ENCODE measurements at places on chromosomes 6 and 20.

- DNase-seq: no peak
These were observed 248.7 kb downstream of the RFPL4B start for GRCh38 chr6:112595841-112596240.

DNA sequence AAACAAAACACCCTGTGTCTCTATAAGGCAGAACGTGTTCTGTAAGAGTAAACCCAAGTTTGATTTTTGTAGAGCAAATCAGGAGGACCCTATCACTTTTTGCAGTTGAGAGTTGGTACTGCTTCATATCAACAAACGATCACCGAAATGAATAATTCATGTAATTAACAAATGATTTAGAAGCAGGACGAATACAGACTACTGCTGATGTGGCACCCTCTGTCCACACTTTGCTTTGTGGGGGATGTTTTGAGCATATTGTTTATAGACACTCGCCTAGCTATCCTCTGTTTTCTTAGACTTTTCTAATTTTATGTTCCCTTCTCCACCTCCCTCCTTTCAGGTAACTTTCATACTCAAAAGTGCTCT, 1.5 kb downstream of the CD2AP start:
- DNase-seq: no peak

GRCh38 chr6:2492686-2493523, 247.5 kb upstream of the GMDS start:
- no peak for DNase-seq

DNA sequence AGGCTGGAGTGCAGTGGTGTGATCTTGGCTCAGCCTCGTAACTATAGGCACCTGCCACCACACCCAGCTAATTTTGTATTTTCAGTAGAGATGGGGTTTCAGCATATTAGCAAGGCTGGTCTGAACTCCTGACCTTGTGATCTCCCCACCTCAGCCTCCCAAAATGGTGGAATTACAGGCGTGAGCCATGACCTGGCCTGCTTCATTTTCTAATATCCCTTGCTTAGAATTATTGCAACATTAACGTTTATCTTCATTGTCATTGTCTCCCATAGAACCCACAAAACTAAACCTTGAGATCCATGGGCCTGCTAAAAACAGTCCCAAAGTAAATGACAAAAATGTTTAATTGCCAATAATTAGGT, 6.1 kb downstream of the EEF1A1 start:
- DNase-seq: no peak

GRCh38 chr20:10474606-10475184, 39.6 kb downstream of the SLX4IP start:
- no peak for DNase-seq

- DNase-seq: no peak
These were observed 11.5 kb downstream of the OR2H2 start for GRCh38 chr6:29596381-29596900.

All from HFF-Myc (cell line).